HEK293T (cell line): ENCODE measurements at places on chromosomes 7 and 10.

GRCh38 chr10:132156382-132156781 is 30.4 kb upstream of the DPYSL4 start:
- DNase-seq: no peak

DNA sequence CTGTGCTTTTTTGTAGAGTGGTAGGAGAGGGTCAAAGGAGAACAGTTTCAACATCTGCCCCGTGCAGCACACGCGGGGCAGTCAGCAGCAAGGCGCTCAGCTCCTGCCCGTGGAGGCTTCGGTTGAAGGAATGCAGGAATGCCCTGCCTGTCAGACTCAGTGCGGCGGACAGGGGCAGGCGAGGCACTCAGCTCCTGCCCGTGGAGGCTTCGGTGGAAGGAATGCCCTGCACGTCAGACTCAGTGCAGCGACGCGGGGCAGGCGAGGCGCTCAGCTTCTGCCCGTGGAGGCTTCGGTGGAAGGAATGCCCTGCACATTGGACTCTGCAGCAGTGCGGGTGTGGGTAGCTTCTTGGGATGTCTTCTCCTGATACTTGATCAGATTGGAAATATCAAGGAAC is 37.0 kb downstream of the PPP2R2D start:
- no peak for DNase-seq

DNA sequence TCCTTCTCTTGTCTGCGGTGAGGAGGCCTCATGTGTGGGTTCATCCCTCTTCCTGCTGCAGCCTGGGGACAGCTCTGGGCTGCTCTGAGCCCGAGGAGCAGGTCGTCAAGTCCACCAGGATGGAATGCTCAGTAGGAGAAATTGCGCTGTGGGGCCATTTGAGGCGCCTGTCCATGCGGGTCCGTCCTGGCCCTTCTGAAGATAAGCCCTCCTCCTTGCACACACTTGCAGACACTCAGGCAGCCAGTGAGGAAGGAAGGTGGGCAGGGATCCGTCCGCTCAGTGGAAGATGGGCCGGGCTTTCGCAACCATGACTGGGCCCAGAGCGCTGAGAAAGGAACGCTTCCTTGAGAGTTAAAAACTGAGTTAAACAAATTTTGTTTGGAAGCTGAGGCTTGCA is 356.8 kb downstream of the GLRX3 start:
- no peak for DNase-seq

GRCh38 chr7:94174375-94174774 is 170.2 kb upstream of the BET1 start:
- DNase-seq: no peak

DNA sequence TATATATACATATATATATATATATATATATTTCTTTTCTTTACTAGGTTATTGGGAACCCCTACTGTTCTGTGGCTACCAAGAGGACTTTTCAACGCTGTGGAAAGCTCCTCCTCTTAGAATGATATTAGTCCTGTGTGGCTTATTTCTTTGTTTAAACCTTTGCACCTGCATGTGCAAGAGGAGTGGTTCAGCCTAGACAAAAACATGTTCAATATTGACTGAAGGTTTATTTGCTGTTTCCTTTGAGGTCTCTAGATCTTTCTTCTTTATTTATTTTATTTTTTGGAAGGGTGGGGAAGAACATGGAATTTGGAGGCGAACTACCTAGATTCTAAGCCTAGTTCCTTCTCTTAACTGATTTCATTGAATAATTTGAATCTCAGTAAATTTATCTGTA is 118.1 kb downstream of the GNAT3 start:
- no peak for DNase-seq

- DNase-seq: no peak
Observed at GRCh38 chr10:99123336-99123735, 112.3 kb downstream of the HPSE2 start.

DNA sequence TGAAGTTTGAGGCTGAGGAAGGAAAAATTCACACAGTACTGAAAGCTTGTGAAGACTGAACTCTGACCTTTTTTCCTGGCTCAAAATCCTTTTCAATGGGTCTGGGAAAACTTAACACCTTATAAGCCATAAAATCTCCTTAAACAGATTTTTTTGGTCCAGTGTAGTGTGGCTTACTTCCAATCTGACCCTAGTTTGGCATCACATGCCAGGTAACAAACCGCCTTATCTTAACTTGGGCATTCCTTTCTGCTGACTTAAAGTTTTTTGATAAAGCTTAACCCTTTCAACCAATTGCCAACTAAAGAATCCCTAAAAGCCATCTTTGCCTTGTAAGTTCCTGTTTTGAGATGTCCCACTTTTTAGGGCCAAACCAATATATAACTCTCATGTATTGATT is 13.2 kb upstream of the ITPRID1 start:
- no peak for DNase-seq

DNA sequence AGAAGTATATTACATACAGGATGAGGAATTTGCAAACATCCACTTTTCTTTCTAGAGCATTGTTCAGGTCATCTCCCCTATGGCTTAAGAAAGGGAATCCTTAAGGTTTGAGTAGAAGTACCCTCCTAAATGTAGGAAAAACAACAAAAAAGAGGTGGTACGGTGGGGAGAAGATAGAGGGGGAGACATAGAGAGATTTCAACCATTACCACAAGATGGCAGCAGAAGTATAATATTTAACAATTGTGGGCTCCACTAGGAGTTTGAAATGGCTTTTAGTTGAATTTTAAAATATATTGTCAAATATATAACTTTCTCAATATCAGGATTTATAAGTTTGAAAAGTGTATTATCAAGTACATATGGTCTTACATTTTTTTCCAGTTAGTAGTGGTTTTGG is 72.7 kb upstream of the PRKG1 start:
- DNase-seq: peak; percentile 37

DNA sequence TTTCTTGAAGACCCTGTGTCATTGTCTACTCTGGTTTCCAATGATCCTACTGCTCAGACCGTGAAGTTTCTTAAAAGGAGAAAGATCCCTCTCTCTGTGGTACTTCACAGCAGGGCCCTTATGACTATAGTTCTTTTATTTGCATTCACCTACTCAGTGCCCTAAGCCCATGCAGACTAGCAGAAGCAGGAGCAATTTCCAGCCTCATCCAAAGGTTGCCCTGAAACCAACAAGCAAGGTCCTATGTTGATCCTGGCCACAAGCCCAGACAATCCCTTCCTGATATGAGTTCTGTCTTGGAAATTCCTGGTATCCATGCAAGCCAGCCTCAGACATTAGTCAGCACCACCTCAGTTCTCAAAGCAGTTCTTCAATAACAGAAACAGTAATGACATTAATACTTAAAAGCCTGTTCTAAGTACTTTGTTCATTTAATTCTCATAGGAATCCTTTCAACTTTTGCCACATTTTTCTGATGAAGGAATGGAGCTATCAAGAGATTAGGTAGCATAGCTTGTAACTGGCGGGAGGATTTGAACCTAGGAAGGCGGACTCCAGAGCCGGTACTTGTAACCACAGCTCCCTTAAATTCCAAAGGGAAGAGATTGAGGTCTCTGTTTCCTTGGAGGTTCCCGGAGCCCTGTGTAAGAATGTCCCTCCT is 58.1 kb upstream of the ST8SIA6 start:
- DNase-seq: no peak

- no peak for DNase-seq
Observed at GRCh38 chr7:75639886-75640190, 98.9 kb downstream of the HIP1 start.

- no peak for DNase-seq
Observed at GRCh38 chr7:84647797-84648757, 453.5 kb upstream of the SEMA3A start.

DNA sequence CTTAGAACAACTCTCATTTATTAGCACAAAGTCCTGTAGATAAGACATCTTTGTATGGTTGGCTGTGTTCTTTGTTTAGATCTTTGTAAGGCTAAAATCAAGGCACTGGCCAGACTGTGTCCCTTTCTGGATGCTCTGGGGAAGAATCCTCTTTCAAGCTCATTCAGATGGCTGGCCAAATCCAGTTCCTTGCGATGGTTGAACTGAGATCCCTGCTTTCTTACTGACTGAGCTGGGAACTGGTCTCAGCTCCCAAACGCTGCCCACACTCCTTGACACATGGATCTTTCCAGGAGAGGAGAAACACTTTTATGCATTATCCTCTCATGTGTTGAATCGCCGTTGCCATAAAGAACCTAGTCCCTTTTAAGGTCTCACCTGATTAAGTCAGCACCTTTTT is 586.5 kb upstream of the IGFBP3 start:
- no peak for DNase-seq

DNA sequence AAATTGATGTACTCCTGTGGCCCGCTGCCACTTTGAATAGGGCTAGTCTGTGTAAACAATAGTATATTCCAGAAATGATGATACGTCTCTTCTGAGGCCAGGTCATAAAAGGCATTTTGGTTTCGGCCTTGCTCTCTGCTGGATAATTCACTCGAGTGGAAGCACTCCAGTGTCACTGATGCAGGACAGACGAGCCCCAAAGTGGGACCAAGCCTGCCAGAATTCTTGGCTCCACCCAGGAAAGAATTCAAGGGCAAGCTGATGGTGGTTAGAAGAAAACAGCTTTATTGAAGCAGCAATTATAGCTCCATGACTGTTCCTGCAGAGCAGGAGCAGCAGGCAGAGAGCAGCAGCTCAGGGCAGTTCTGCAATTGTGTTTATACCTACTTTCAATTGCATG is 717.6 kb downstream of the GRM8 start:
- DNase-seq: no peak

- no peak for DNase-seq
Observed at GRCh38 chr10:94423627-94424026, 21.3 kb downstream of the TBC1D12 start.

- peak; percentile 30 for DNase-seq
Observed at GRCh38 chr10:108544500-108545120, 1378.7 kb downstream of the XPNPEP1 start.

- DNase-seq: no peak
Observed at GRCh38 chr7:81120803-81121202, 202.0 kb upstream of the SEMA3C start.

GRCh38 chr7:37495574-37496184 is 47.0 kb upstream of the ELMO1 start:
- DNase-seq: peak; percentile 21

GRCh38 chr7:151626422-151627115 is 106.9 kb upstream of the RHEB start:
- peak; percentile 61 for DNase-seq

- DNase-seq: no peak
Observed at GRCh38 chr10:66538371-66538770, 387.5 kb upstream of the LRRTM3 start.

GRCh38 chr10:70477661-70478162 is 855 bp upstream of the PALD1 start:
- DNase-seq: no peak

GRCh38 chr10:97050205-97050745 is 135.5 kb downstream of the SLIT1 start:
- no peak for DNase-seq

DNA sequence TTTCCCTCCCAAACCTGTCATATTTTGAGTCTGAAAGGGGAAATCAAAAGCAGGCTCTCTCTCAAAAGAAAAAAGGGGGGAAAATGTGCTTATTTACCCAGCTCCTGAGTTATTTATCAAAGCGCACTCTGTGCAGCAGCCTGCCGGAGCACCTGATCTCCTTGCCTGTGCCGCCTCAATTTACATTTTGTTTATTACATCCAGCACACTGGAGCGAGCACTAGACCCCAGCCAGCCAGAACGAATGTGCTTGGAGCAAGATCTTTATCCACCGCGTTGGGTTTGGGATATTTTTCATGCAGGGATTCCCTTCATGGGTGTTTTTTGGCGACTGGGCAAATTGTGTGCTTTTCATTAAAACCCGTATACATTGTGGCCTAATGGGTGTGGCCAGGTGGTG is 161.9 kb upstream of the INSYN2A start:
- DNase-seq: no peak

DNA sequence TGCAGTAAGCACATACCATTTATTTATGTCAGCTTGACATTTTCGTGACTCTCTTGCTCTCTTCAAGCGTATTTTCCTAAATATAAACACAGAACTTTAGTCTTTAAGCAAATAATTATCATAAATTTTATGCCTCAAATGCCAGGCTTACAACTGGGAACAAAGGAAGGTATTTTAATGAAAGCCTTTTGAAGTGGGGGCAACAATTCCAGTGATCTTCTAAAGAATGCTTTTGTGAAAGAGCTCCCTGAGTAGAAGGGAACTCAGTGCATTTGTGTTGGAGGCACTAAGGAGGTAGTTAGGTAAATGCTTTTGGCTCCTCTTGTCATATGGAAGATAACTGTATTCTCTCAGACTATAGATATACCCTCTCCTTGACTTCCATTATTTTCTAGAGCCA is 104.9 kb downstream of the VPS50 start:
- no peak for DNase-seq

- DNase-seq: no peak
Observed at GRCh38 chr10:48199580-48200377, 74.7 kb downstream of the FRMPD2 start.

GRCh38 chr7:5854738-5855137 is 25.9 kb upstream of the OCM start:
- no peak for DNase-seq

- DNase-seq: no peak
Observed at GRCh38 chr10:62323751-62324150, 50.4 kb upstream of the ZNF365 start.

DNA sequence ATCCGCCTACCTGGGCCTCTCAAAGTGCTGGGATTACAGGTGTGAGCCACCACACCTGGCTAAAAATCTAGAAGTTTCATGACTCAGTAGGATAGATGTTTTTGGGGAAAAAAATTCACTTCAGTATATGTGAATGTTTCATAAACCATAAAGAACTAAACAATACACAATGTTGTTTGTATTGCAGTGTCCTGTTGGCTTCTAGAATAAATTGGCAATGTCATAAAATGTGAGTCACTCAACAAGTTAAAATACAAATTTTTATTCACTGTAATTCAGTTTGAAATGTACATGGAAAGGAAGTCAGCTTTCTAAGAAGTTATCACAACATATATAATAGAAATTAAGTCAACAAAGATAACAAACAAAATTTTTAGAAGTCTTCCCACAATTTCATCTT is 16.5 kb downstream of the MRLN start:
- no peak for DNase-seq

GRCh38 chr7:17040716-17041115 is 158.9 kb upstream of the AGR3 start:
- DNase-seq: no peak

DNA sequence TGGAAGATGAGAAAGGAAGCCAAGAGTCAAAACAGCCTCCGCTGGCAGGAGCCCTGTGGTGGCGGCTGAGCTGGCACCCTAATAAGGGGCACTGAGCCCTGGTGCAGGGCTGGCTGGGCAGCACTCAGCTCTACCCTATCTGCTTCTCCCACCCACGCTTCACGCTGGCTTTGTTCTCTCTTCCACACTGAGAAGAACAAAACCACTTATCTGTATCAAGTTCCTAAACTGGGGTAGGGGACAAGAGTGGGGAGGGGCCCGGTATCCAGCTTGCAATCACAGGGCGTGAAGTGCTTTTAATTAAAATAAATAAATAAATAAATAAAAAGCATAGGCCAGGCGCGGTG is 52.1 kb downstream of the FAM53B start:
- no peak for DNase-seq

GRCh38 chr10:86373251-86373650 is 6.7 kb upstream of the GRID1 start:
- DNase-seq: no peak

DNA sequence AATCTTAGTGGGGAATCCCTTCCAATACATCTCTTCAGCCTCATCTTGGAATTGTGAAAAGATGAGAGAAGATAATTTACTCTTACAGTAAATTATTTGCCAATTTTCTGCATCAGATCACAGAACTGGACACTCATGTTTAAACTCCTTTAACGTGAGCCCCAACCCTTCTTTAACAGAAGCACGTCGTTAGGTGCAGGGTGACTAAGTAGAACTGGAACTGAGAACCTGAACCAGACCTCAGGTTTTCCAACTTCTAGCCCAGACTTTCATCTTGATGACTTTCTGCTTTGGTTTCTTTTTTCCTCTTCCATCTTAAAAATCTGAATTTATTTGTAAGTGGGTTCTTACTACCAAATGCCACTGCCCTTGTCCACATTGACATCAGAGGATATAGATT is 57.2 kb upstream of the LYZL2 start:
- DNase-seq: no peak
